ENCODE measurements at places on chromosomes 1 and 21.

DNA sequence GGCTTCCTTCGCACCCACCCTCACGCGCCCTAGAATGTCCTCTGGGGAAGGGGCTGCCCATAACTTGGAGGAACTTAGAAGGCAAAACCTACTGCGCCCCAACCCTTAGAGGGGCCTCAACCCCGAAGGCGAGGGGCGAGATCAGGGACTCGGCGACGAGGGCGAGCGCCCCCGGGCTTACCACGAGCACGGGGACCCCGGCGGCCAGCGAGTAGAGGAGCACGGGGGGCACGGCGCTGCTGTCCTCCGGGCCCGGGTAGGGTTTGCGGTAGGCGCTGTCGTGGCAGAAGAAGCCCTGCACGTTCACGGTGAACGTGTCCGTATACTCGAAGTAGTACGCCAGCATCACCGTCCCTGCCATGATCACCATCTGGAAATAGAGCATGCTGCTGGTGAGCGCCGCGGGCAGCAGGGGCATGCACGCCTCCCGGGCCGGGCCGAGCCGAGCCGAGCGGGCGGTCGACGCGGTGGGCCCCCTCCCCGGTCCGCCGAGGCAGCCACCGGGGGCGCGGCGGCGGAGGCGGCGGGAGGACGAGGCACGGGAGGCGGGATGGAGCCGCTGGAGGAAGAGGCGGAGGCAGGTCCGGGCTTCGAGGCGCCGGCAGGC lies 304 bp downstream of the PLPPR5 start:
- no peak for DNase-seq

- no peak for DNase-seq
Measured at GRCh38 chr1:25146451-25146855, 85.8 kb downstream of the SYF2 start.

DNA sequence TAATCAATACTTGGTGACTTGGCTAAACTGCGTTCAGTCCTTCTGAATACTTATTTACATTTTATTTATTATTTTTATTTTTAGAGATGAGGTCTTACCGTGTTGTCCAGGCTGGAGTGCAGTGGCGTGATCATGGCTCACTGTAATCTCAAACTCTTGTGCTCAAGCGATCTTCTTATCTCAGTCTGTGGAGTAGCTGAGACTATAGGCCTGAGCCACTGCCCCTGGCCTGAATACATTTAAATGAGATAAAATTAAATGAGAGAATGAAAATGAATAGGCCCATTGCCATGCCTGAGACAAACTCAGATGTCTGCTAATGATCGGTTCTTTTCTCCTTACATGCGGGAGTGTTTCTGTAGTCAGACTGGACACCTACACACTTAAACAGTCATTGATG lies 86.0 kb downstream of the GALNT2 start:
- no peak for DNase-seq

DNA sequence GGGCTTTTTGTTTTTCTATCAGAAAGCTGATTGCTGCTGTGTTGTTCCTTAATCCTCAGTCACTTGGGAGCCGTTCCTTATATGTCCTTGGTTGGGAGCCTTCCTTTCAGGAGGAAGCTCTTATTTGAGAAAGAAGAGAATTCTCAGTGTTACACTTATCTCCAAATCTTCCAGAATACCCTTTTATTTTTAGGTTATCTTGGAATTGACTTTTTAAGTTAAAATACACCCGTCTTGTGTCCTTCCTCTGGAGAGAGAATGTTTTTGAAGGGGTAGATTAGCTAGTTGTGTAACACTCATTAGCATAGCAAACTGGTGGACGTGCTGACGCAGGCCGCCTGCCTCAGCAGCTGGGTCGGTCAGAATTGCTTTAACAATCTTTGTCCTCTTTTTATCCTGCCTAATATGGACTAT lies 42.1 kb downstream of the LRRC8B start:
- peak; percentile 69 for DNase-seq

DNA sequence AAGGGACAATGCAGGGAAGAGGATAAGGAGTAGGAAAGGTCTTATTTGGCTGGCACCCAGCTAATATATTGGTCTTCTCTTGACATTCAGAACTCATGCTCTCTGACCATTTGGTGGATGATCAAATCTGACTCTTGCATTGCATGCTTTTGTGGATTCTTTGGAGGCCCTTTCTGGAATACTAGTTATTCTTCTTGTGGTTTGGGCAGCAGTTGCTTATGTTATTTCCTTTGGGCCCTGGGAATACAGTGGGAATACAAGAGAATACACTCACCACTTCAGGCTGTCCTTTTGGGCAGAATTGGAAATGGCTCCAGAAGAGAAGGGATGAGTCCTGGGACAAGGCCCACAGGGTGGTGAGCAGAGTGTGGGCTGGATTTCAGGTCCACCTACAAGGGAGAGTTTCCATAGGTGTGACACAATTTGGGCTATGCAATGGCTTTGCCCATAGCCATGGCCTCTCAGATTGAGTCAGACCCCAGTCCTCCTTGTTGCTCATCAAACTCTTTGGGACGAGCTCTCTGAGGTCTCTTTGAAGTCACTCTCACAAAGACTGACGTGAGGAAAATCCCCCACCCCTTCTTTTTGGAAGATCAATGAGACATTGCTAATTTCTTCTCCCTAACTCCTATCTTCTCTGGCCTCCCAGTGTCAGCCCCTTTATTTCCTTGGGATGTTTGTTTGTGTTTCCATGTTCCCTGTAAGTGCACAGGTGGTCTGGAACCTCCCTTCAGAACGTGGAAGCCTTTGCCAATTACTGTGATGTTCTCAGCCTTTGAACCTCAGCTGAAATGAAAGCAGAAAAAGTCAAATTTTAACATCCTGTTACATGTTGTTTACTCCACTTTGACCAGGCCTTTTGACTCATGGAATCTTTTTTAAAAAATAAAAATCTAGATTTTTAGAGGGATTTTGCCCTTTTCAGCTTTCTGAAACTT lies 19.4 kb downstream of the HSD11B1 start:
- no peak for DNase-seq

- no peak for DNase-seq
Measured at GRCh38 chr1:41689139-41689538, 204.7 kb upstream of the EDN2 start.

- no peak for DNase-seq
Measured at GRCh38 chr1:46224966-46225365, 21.8 kb downstream of the LURAP1 start.

DNA sequence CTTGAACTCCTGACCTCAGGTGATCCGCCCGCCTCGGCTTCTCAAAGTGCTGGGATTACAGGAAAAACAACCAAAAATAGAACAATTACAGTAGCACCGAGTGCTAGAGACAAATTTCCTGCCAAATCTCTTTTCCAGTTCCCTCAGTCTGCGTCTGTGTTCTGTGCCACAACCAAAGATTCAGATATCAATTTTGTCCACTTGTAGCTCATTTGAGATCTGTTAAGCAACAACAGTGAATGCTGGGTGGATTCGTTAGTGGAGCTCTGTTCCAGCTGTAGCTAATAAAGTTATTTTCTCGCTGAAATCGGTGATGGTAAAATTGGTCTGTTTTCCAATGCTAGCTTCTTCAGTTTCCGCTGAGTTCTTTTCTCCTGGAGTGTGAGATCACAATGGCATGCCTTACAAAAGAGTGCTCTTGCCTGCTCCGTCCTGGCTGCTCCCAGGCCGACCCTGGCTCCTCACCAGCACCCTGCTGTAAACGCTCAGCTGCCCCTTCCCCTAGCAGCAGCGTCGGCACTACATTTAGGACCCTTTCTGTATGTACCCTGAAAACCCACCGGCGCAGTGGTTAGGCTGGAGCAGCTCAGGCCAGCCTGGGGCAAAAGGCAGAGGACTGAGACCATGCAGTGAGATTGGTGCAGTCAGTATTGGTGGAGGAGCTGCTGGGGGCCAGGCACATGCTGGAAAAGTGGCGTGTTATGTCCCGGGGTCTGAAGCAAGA lies 395.4 kb downstream of the KIF26B start:
- DNase-seq = no peak

DNA sequence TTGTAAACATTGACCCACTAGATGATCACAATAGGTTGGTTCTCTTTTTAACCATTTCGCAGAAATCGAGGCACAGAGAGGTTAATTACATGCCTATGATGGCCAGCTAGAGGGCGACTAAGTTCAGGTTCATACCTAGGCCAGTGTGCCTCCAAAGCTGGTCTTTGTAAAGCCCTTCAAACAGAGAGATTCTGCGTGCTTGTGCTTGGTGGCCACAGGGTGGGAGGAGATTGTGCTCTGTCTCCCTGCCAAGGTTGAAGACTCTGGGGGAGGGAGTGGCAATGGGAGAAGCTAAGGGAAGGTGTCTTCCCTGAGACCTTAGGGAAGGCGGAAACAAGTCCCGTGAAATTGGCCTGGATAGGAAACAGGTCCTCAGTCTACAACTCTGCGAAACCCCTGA lies 59.1 kb upstream of the RBM15 start:
- no peak for DNase-seq

GRCh38 chr1:36963006-36963405 lies 71.3 kb downstream of the GRIK3 start:
- DNase-seq = no peak

GRCh38 chr1:58456470-58456869 lies 90.1 kb downstream of the OMA1 start:
- no peak for DNase-seq

GRCh38 chr1:41850029-41850428 lies 68.7 kb downstream of the HIVEP3 start:
- DNase-seq = no peak

- DNase-seq = no peak
Measured at GRCh38 chr1:193141804-193142203, 20.0 kb downstream of the CDC73 start.

GRCh38 chr1:186002406-186002805 lies 268.2 kb downstream of the HMCN1 start:
- no peak for DNase-seq

DNA sequence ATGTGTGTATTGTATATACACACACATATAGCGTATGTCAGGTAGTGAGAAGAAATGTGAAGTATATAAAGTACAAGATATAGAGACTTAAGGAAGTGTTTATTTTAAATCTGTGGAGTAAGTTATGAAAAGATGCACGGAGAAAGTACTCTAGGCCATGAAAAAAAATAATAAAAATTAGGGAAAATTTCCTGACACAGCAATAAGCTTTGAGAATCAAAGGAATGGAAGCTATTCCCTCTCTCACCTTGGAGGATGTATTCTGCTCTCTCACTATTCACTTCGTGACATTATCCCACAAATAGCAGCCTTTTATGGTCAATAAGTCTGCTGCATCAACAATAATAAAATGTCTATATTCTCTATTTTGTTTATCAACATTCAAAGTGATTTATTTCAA lies 700.4 kb upstream of the RGS18 start:
- no peak for DNase-seq

- DNase-seq = no peak
Measured at GRCh38 chr1:222168621-222169020, 379.3 kb downstream of the HHIPL2 start.

DNA sequence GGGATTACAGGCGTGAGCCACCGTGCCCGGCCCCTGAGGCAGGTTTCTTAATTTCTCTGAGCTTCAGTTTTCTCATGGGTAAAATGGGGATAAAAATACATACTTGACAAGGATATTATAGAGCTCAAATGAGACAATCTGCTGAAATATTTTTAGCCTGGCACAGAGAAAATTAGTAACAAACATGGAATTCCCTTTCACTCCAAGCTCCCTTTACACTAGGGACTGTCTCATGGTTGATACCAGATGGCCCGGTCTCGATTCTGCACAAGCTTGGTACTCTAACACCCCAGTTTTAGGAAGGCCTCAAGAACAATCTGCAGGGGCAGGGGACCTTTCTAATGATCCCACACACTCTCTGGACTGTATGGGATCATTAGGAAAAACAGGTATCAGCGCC lies 671.7 kb downstream of the SMYD3 start:
- no peak for DNase-seq

DNA sequence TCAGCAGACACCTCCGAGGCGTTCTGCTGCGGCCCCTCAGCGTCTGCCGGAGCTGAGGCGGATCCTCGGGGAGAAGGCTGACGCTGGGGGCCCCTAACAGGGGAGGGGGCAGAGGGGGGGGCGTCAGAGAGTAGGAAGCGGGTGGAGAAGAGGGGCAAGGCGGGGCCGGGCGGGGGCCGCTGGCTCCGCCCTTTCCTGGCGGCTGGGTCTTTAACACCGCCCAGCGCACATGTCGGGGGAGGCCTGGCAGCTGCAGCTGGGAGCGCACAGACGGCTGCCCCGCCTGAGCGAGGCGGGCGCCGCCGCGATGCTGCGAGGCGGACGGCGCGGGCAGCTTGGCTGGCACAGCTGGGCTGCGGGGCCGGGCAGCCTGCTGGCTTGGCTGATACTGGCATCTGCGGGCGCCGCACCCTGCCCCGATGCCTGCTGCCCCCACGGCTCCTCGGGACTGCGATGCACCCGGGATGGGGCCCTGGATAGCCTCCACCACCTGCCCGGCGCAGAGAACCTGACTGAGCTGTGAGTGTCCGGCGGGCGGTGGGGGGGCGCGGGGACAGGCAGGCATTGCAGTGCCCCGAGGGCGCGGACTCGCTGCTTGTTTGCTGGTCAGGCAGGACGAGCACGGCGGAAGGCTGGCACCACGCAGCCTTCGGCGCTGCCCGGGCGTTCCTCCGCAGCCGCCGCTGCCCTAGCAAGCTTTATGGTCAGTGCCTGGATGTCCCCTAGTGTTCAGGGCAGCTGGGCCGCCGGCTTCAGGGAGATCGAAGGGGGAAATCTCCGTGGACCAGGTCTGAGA lies at the start of gene NTRK1:
Gene NTRK1 (plus strand): TSS at position 238 of the 796 bp plus-strand sequence. CDS start 70 bp downstream, at position 308.
- peak; percentile 19 for DNase-seq

DNA sequence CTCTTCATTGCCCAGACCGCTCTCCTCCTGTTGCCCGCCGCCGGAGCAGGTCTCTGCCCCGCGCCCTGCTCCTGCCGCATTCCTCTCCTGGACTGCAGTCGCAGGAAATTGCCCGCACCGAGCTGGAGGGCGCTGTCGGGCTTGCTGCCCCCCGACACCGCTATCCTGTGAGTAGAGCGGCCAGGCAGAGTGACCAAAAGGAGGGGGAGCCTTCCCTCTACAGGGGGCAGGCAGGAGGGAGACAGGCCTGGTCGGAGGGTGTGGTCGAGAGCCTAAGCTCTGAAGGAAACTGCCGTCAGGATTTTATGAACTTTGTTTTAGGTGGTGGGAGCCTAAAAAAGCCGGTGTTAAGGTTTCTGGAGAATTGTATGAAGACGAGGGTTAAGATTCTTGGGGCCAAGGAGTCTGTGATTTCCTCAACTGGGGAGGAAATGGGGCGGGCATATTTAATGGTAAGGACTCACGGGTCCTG lies 517 bp downstream of the LRIG2 start:
- DNase-seq = no peak

DNA sequence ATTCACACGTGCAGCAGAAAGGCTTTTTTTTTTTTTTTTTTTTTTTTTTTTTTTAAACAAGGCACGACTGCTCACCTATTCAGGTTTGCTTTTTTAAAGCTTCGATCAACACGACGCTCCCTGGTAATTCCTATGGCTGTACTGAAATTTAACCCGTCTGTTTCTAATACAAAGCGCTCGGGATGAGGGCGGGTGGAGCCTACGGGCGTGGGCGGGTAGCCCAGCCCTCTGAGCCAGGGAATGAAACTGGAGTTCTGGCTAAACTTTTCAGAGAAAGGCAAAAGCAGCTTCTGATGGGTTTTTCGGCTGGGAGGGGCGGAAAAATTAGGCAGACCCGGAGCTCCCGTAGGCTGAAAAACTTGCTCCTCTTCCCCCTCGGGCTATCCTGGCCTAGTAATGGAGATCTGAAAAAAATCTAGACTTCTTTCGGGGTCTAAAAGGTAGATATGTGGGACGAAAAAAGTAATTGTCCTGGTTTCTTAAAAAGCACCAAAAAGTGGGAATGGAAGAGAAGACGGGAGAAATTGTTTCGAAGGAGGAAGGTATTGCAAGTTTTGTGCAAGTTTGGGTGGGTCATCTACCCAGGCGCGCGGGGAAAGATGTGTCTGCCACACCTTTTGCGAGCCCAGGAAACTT lies 7.4 kb downstream of the NR5A2 start:
- DNase-seq = no peak

GRCh38 chr1:76210160-76210559 lies 135.6 kb downstream of the ST6GALNAC3 start:
- DNase-seq = no peak

Data from putamen (tissue), 1 donor.